ENCODE measurements at places on chromosomes 13 and 19. TPM values are rescaled to one million over a fixed set of nuclear protein-coding genes. Genes with fewer than 3 reads are reported as not detected.
A peak's percentile ranks its signal among the peaks of the same experiment; 100 is the strongest.

DNA sequence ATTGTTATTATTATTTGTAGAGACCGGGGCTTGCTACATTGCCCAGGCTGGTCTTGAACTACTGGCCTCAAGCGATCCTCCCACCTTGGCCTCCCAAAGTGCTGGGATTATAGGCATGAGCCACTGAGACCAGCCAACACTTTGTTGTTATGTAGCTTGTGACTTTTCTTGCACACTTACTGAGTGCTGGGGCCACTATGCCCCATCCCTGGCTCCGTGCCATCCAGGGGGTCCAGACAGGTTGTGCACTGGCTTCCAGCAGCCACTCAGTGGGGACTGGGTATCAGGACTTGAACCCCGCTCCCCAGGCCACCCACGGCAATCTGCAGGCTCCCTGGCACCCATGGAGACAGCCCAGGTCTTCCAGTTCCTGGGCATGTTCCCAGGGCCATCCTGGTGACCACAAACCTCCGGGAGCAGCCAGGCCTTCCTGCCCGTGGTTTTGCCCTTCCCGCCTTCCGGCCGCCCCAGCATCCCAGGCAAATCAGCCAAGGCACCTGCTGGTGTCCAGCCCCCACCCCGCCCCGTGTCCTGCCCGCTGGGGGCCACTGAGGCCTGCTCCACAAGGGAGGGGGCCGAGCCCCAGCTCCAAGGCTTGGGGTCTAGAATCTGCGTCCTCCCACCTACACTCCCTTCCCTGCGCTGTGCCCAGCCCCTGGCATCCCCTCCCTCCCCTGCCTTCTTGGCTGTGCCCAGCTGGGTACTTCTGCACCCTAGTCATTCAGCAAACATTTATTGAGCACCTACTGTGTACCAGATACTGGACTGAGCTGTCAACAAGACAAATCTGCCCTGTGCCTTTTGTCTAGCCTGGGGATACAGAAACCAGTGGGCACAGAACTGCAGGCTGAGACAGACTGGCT is 23.7 kb upstream of the SEMA6B start:
- DNase-seq: peak; percentile 62

- no peak for DNase-seq
Observed at GRCh38 chr13:95341441-95341840, 40.2 kb upstream of the ABCC4 start.

Gene LEUTX
- total RNA-seq: not detected

DNA sequence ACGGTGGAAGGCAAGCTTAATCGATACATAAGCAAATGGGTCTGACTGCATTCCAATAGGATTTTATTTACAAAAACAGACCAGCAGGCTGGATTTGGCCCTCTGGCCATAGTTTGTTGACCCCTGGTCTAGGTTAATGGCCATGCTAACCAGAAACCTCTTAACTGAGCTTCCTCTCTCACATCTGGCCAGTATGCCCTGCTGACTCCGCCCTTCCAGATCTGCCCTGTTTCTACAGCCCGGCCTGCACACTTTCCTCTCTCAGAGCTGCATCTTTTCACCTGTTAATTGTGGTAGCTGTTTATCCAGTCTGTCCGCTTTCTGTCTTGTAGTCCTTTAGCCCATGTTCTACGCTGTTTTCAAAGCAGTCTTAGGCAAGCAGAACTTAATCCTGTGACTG is 25.6 kb downstream of the EDNRB start:
- no peak for DNase-seq

Gene TLE6
- total RNA-seq: 1.5 TPM

DNA sequence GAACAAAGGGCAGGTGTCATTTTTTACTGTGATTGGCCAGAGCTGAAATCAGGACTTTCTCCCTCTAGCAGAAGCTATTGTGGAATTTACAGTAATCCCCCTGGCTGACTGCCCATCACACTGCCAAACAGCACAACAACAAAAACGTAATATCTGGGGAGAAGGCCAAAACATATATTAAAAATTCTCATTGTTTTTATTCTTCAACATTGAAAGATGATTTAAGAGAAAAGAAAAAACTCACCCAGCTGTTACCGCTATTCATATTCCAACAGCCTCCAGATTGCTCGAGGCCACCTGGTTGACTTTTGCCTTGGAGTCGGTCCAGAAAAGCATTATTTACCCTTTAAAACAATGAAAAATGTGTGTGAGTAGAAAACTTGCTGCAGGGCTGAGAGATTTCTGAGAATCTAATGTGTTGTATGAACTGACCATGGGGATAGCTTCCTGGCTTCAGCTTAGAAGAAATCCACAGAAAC is 97.2 kb downstream of the EPSTI1 start:
- peak; percentile 81 for DNase-seq

- DNase-seq: no peak
Observed at GRCh38 chr19:56272161-56272798, at the start of gene EDDM13. Gene EDDM13 (plus strand): TSS chr19:56272748. CDS start chr19:56272835, 87 bp downstream.

- no peak for DNase-seq
Observed at GRCh38 chr19:46524308-46524707, 28.6 kb upstream of the PNMA8B start.

- no peak for DNase-seq
Observed at GRCh38 chr19:1752009-1752756, 1.1 kb upstream of the ONECUT3 start.

GRCh38 chr19:3554254-3555083 is 2.9 kb downstream of the MFSD12 start:
- no peak for DNase-seq

- no peak for DNase-seq
Observed at GRCh38 chr19:45402298-45403061, 2.4 kb downstream of the PPP1R13L start.

GRCh38 chr19:5775668-5776309 is 8.8 kb downstream of the PRR22 start:
- DNase-seq: no peak

Gene IFNL1
- total RNA-seq: not detected

- DNase-seq: no peak
Observed at GRCh38 chr13:32897296-32897695, 118.9 kb upstream of the KL start.

Gene ZNF296
- total RNA-seq: 0.55 TPM

Gene ADM5
- total RNA-seq: 0.97 TPM

DNA sequence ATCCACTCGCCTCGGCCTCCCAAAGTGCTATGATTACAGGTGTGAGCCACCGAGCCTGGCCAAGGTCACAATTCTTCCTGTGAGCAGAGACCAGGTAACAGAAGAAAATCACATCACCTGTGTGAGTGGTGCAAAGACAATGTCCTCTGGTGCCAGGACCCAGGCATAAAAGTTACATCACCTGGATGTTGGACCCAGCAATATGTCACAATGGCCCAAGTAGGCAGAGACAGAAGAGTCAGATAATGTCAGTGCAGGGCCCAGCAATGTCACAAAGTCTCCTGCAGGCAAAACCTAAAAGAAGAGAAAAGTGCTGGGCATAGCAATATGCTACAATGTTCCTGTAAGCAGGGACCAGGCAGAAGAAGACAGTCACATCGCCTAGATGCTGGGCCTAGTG is 5.5 kb upstream of the ZNF724 start:
- DNase-seq: no peak

- DNase-seq: peak; percentile 76
Observed at GRCh38 chr19:13840305-13841085, 36.4 kb upstream of the NANOS3 start.

Gene LYL1
- 20.3 TPM for total RNA-seq

Gene CRLF1
- 27.6 TPM for total RNA-seq

- DNase-seq: no peak
Observed at GRCh38 chr13:65965501-65965900, 1264.6 kb downstream of the PCDH9 start.

Gene OR10H1
- not detected for total RNA-seq

Gene AXL
- 52.1 TPM for total RNA-seq

- peak; percentile 96 for DNase-seq
Observed at GRCh38 chr19:55654868-55655647, at the start of gene U2AF2. Gene U2AF2 (plus strand): TSS chr19:55655035. CDS start chr19:55655105, 70 bp downstream.

Gene MIER2
- total RNA-seq: 22.1 TPM

Gene PSG7
- not detected for total RNA-seq

DNA sequence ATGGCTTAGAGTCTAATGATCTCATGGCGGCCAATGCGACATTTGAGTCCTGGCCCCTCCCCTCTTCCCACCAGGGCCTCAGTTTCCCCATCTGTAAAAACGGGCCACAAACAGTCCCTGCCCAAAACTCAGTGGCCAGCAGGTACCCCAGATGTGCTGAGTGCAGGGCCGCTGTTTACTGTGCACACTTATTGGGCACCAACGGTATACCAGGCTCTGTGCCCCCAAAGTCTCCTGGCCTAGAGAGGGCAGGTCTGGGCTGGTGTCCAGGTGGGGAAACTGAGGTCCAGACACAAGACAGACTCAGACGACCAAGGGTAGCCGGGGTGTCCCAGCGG is 23.6 kb upstream of the WDR18 start:
- no peak for DNase-seq

GRCh38 chr13:29624997-29625396 is 29.5 kb upstream of the SLC7A1 start:
- no peak for DNase-seq

DNA sequence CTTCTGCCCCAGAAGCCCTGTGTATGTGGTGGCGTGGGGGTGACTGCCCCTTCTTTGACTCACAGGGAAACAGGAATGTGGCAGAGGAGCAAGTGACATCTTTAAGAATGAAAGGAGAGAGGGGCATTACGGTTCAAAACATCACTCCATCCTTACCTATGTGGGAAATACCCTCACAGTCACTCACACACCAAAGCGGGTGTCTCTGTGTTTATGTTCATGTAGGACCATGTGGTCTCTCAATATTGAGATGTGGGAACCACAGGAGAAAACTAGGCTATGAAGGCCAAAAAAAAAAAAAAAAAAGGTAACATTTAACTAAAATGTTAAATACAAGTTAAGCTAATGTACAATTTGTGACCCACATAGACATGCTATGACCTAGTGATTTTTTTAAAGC is 153.6 kb upstream of the GPR12 start:
- no peak for DNase-seq
